ENCODE measurements at places on chromosomes 11 and 22. TPM values are rescaled to one million over a fixed set of nuclear protein-coding genes. Genes with fewer than 3 reads are reported as not detected.

The LGR4 gene
- 0.04 TPM for polyA plus RNA-seq

The SLC22A8 gene
- polyA plus RNA-seq, result not detected

The FAM89B gene
- polyA plus RNA-seq, result 1.4 TPM

- H3K27me3 ChIP-seq, result no peaks in the 10 kb centered on the region
- H3K4me1 ChIP-seq, result no peaks in the 10 kb centered on the region
- H3K4me3 ChIP-seq, result no peak overlapping the region
- peaks cover 1% of the 10 kb centered on the region for H3K36me3 ChIP-seq
Measured at GRCh38 chr22:46467006-46467405, 70.4 kb downstream of the CELSR1 start.

DNA sequence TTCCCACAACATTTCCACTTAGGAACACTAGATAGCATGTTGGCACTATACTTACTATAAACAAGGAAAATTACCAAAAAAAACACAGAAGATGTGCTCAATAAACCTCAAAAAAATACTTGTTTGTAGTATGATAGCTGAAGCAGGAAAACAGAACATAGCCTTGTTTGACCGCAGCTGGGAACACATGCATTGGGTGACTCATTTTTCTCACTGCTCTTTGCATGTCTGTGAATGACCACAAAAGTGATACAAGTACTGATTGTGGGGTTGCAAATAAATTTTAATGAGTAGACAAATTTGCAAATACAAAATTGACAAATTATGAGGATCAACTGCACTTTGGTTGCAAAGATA is 22.8 kb upstream of the GUCY1A2 start:
- no peaks in the 10 kb centered on the region for H3K36me3 ChIP-seq
- H3K4me1 ChIP-seq, result peaks cover 9% of the 10 kb centered on the region
- DNase-seq, result peak; percentile 50
- peak overlapping the region; percentile 50 for H3K27ac ChIP-seq
- H3K4me3 ChIP-seq, result no peak overlapping the region
- H3K27me3 ChIP-seq, result no peaks in the 10 kb centered on the region

GRCh38 chr11:105220121-105220520 is 80.6 kb upstream of the CARD18 start:
- H3K27ac ChIP-seq, result no peak overlapping the region
- H3K4me1 ChIP-seq, result no peaks in the 10 kb centered on the region
- DNase-seq, result no peak
- no peak overlapping the region for H3K4me3 ChIP-seq
- H3K27me3 ChIP-seq, result no peaks in the 10 kb centered on the region
- no peaks in the 10 kb centered on the region for H3K36me3 ChIP-seq

DNA sequence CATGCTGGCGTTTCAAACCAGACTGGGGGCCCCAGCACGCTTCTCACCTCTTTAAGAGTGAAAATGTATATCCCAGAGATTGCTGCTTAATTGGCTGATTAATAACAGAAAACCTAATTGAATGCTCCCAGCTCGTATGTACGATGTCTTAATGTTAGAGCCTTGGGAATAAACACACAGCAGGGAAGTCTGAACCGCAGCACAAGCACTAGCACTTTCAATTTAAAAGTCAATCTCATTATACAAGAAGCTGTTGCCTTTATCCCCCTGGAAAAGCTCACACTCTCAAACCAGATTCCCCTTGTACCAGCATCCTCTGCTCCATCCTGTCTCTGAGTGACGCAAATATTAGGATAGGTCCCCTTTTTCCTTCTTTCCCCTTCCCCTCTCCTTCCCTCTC is 449.1 kb downstream of the MN1 start:
- H3K4me1 ChIP-seq, result no peaks in the 10 kb centered on the region
- H3K27me3 ChIP-seq, result no peaks in the 10 kb centered on the region
- H3K36me3 ChIP-seq, result no peaks in the 10 kb centered on the region
- DNase-seq, result no peak
- no peak overlapping the region for H3K4me3 ChIP-seq

GRCh38 chr11:66612458-66612857 is 4.0 kb upstream of the RBM14 start:
- no peaks in the 10 kb centered on the region for H3K27me3 ChIP-seq
- H3K36me3 ChIP-seq, result no peaks in the 10 kb centered on the region
- H3K27ac ChIP-seq, result no peak overlapping the region
- H3K4me3 ChIP-seq, result no peak overlapping the region
- DNase-seq, result no peak

DNA sequence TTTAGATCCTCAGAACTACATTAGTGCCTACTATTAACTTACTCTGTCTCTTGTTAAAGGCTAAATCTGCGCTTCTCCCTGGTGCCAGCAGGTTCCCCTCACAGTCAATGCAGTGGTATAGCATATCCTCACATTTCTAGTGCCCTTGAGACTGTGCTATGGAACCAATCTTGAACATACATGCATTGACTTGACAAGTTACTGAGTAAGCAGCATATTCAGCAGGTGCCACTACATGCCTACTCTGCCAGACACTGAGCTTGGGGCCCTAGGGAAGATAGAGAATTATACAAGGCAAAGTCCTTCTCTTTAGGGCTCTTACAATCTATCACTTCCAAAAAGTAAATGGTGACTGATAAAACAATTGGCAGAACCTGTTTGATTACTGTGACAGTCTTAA is 3.2 kb downstream of the FUT4 start:
- no peaks in the 10 kb centered on the region for H3K36me3 ChIP-seq
- no peak overlapping the region for H3K4me3 ChIP-seq
- no peaks in the 10 kb centered on the region for H3K27me3 ChIP-seq
- DNase-seq, result no peak
- H3K4me1 ChIP-seq, result no peaks in the 10 kb centered on the region
- no peak overlapping the region for H3K27ac ChIP-seq
